ENCODE measurements at places on chromosomes 4 and X. TPM values are rescaled to one million over a fixed set of nuclear protein-coding genes. Genes with fewer than 3 reads are reported as not detected.

GRCh38 chrX:71992711-71993110 is 82.1 kb downstream of the NHSL2 start:
- no peak for DNase-seq

DNA sequence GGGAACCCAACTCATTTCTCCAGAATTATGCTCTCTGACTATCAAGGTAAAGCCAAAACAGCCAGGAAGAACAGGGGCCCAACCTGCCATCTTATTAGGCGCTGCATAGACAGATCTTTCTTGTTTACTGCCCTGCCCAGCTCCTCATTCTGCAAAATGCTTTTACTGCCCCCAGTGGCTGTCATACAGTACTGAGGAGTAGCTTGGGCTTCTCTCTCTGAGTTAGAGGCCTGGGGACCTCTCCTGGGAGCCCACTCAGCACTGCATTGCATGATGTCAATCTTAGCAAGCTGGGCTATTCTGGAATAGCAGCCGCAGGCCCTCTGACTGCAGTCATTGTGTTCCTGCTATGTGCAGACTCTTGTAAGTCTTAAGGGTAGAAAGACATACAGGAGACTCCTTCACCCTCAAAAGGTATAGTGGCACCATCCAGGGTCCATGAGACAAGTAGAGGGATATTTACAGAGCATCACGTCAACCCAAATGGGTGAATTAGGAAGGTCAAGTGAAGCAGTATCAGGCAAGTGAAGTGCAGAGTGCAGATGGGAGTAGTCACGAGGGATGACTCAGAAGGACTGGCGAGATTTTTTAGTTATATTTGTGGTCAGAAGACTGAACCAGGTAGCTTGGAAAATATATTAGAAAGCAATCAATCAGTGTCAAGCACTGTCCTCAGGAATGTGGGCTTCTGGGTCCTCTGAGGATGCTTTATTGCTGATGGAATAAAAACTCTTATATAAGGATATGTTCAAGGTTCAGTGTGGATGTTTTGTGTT is 294.1 kb upstream of the SFRP2 start:
- no peak for DNase-seq

DNA sequence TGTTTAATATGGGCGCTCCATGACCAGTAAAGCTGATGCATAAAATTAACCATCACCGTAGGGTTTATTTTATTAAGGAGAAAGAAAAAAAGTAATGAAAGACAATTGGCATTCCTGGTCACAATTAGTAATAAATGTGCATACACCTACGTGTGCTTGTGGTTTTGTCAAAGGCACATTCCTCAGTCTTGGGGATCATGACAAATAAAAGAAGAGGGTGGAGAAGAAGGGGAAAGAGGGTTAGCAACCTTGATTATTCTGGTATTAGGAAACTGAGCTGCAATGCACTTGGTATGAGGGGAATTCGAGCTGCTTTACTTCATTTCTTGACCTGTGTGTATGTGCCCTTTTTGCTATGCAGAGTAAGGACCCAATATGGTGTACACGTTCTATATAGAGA is 1798.3 kb upstream of the PCDH7 start:
- DNase-seq = no peak

DNA sequence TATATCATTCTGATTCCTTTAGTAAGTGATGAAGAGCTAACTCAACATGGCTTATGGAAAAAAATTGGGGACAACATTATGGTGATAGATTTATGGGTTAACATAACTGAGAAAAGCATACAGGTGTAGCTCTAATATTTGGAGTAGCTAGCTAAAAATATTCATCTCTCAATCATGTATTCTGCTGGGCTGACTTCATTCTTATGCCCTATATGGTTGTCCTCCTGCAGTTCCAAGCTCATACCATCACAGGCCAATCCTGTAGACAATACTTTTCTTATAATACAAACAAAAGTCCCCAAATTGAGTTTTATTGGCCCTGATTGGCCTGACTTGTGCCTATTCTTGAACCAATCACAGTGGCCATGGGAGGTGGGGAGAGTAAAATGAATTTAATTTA is 6.7 kb upstream of the FAM241A start:
- no peak for DNase-seq

- no peak for DNase-seq
These were observed 735.1 kb downstream of the GLUD2 start for GRCh38 chrX:121782544-121782943.

GRCh38 chr4:48340276-48340964 is 909 bp upstream of the SLAIN2 start:
- no peak for DNase-seq

GRCh38 chr4:87026800-87027495 is 92.1 kb downstream of the AFF1 start:
- DNase-seq = no peak

SPANXA2 gene
- not detected for polyA plus RNA-seq
